GM23248 (cell line): ENCODE measurements at places on chromosomes 1 and 21.

DNA sequence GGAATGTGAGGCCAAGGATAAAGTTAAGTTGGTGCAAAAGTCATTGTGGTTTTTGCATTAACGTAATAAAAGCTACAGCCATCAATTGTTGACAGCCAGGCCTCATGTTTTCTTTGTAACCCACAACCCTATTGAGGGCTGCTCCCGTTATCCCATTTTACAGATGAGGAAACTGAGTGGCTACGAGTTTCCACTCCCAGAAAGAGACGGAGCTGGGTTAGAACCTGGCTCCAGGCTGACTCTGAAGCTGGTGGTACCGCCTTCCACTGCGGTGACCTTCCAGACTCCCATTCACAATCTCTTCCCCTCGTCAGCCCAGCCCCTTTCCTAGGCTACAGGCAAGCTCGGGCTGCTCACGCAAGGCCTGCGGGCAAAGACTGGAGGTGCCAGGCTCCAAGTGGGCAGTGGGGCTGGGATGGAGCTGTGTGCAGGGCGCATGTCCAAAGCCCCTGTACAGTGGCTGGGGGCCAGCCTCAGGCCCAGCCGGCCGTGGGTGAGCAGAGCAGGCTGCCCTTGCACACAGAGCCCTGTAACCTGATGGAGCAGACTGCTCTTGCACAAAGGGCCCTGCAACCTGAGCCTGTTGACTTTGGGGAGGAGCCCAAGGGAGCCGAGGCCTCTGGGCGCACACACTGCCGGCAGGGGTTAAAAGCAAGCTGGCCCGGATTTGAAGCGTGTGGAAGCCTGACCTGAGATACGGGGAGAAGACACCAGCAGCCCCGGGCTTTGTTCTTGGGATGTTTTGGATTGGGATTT is 97.4 kb upstream of the TMPRSS2 start:
- DNase-seq = no peak

DNA sequence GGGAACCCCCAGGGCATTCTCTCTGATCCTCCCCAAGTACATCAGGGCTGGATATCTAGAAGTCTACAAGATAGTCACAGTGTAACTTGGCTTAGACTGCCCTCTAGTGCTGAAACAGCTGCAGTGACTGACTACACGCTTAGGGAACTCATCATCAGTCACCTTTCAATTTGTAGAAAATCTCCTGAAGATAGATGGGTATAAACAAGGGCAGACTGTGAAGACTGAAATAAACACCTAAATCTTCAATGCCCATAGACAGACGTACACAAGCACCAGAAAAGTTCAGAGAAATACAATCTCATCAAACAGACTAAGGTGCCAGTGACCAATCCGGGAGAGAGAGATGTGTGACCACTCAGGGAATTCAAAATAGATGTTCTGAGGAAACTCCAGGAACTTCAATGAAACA is 46.6 kb downstream of the PACC1 start:
- peak; percentile 84 for DNase-seq

GRCh38 chr1:45883658-45884057 is 80.2 kb downstream of the MAST2 start:
- DNase-seq = peak; percentile 78

DNA sequence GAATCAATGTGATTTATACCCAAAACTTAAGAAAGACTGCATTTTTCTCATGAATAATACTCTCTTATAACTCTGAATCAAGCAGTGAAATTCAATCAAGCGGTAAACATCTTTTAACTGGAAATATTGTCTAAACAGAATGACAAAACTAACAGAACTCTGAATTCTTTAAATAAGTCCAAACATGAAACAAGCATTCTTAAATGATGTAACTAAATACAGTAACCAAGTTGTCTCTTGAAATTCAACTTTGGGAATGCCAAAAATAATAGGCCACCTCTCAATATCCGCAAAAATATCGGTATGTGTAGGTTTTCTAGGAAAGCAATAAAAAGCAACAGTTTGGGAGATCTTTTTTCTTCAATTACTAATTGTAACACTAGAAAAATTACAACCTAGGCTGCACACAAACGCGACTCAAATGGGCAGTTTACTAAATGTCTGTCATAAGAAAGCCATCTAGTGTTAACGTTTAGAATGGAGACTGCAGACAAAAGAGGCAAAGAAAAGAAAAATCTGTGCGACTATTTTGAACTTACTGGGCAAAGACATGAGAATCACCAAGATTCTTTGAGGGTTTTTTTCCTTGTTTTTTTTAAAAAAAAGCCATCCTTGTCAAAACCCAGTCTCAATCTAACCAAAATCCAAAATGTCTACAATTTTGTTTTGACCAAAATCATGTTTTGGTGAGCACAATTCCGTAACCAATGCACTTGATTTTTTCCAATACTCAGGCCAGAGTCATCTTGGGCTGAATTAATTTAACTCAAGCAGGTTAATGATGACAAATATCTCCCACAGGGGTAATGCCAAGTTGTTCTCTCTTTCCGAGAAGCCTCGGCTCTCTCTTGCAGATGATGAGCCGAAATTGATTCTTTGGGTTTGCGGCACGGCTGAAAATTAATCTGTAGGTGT is 1.3 kb downstream of the SIPA1L2 start:
- peak; percentile 59 for DNase-seq

DNA sequence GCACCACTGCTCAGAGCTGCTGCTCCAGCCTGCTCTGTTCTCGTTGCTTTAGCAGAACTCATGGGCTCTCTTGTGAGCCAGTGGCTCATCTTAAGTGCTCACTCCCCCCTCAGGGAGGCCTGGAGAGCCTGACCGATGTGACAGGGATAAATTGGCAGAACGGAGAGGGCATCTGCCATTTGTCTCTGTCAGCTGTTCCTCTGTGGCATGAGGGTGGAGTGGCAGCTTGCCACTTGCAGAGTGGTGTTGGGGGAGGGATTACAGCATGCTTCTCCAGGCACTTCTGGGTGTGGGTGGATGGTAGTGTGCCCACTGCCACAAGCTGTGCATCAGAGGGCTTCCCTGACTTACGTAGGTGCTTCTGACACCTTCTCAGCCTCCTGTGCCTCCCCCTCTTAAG is 229.5 kb downstream of the PAPPA2 start:
- no peak for DNase-seq

DNA sequence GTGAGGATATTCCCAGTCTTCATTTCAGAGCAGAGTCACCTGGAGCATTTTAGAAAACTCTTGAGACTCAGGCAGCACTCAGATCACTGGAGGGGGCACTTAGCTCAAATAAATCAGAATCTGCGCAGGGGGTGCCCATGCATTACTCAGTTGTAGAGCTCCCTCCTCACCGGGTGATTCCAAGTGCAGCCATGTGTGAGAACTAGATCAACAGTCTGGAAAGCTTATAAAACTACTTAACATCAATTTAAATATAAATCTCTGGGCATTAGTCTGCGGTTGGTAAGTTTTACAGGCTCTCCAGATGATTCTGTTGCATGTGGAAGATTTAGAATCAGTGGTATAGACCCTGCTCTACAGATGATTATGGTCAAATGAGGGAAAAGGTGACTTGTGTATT is 128.6 kb downstream of the ST6GALNAC3 start:
- no peak for DNase-seq

DNA sequence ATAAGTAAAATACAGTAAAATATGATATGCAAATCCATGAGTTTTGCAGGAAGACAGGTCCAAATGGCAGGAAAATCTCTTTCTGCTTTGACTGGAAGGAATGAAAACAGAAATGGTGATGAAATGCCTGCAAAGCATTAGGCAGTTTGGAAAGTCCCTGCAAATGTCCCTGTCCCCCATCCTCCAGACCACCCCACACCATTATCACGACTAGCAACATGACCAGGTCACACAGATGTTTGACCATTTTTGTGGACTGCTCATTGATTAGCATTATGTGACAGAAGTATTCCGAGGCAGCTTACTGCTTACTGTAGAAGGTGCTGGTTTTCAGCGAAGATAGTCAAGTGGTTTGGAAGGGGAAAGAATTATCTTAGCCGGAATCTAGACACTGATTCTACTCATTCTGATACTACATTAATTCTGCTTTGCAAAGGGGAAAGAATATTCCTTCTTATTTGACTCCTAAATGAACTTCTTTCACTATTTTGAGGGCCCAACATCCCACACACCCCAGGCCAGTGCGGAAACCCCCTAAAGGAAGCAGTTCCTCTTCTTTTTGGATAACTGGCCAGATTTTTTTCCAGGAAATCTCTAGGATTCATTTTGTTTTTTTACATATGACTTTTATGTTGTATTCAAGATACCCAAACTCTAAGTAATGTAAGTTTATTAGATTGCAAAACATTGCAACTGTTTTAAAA is 9.5 kb upstream of the CR2 start:
- DNase-seq = no peak

DNA sequence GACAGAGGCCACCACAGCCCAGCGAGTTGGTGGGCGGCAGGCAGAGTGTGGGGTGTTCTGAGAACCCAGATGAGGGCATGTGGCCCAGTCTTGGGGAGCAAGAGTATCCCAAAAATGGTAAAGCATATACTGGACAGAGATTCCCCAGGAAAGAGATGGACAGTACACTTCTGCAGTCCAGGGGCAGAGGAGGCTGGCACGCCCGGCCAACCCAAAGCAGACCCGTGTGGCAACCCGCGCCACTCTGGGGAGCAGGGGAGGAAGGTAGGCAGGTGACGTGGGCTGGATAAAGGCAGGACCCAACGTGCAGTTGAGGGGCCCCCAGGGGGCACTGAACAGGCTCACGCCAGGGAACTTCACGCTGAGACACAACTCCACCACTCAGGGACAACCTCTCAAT is 46.4 kb upstream of the RIPK4 start:
- no peak for DNase-seq

DNA sequence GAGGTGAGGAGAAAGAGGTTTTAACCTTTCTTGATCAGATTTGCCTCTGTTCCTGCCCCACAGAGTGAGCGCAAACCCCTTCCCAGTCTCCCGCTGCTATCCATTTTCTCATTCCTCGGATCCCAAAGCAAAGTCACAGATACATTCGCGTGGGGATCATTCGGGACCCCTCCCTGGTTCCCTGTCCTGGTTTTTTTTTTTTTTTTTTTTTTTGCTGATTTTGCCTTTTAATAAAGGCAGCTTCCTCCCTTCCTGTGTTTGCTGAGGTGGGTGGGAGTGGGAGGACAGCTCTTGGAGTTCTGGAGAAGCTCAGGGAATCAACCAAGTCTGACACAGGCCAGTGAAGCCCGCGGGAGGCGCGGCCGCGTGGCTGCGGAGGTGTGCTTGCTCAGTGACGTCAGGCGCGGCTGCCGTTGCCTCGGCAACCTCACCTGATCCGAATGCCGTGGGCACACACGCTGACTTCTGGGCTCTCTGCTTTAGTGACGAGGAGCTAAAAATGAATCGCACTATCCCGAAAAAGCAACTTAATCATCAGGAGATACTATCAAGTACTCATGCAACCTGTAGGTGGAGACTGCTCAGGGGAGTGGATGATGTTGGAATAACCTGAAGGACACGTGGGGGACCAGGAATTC is 106.4 kb downstream of the TBX19 start:
- DNase-seq = peak; percentile 41

- DNase-seq = peak; percentile 68
Measured at GRCh38 chr1:244730153-244730933, 77.4 kb downstream of the DESI2 start.
